ENCODE measurements at places on chromosomes 3 and 15. TPM values are rescaled to one million over a fixed set of nuclear protein-coding genes. Genes with fewer than 3 reads are reported as not detected.

Gene TMOD3
- total RNA-seq: 41.9 TPM

Gene SLC2A2
- total RNA-seq: not detected

GRCh38 chr3:86180696-86181095, 810.3 kb downstream of the VGLL3 start:
- no peak for DNase-seq

DNA sequence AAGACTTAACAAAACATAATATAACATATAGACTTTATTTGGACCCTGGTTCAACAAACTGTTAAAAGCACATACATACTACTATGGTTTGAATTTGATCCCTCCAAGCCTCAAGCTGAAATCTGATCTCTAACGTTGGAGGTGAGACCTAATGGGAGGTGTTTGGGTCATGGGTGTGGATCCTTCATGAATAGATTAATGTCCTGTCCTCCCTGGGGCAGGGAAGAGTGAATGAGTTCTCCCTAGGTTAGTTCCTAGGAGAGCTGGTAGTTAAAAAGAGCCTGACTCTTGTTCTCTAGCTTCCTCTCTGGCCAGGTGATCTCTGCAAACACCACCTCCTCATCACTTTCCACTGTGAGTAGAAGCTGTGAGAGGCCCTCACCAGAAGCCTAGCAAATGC, 36.4 kb downstream of the CLASP2 start:
- DNase-seq: no peak

- no peak for DNase-seq
These were observed 1399.7 kb upstream of the CADM2 start for GRCh38 chr3:83559082-83559481.

Gene SH3GL3
- 9.5 TPM for total RNA-seq

- DNase-seq: no peak
These were observed 37.3 kb downstream of the STARD5 start for GRCh38 chr15:81286621-81287121.

Gene FANCD2OS
- not detected for total RNA-seq

- DNase-seq: no peak
These were observed 10.0 kb upstream of the ATP2B2 start for GRCh38 chr3:10515396-10515795.

Gene TBC1D5
- total RNA-seq: 99.1 TPM

Gene FAM3D
- 1.8 TPM for total RNA-seq

DNA sequence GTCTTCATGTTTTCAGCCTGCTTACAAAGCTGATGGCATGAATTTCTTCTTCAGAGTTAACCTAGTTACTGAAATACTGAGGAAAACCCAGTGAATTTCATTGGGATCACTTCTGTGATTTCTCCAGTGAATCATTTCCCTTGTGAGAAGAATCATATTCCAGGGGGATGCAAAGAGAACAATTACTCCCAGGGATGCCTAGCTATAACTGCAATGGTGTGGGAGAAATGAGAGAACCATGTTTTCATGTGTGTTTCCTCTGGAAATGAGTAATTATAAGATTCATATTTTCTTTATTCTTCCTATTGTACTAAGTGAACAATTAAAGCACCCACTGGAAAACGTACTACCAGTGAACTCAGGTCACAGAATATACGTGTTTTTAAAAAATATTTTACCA, 485.4 kb downstream of the GRM7 start:
- no peak for DNase-seq

DNA sequence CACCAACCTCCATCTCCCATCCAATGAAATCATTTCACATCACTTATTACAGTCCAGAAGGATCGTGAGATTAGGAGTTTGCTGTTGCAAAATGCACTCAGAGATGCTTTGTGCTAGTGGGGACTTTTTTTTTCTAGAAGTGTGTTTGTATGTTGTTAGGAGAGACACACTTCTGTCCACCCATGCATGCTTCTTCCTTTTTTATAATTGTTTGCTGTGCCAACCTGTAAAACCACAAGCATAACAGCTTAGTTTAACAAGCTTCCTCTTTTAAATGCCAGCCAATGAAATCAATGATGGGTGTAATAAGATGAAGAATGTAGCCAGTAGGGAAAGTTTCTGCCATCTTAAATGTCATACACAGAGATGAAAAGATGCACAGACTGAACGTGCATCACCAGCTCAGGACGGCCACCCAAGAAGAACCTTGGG, 305.6 kb upstream of the STT3B start:
- DNase-seq: no peak

DNA sequence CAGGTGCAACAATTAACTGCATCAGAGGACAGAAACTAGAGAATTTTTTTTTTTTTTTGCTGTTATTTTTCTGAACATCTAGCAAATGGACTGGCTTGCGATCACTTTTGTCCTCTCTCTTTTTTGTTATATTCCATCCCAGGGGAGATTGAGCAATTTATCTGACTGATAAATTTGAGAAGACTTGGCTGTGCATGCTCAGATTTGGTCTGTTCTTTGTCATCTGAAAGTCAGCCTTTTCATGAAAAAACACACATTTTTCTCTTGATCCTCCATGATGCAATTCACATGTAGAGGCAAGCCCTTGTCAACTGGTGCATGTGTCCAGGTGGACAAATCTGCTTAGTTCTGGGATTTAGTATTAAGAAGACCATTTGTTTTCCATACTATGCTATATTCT, 309.3 kb downstream of the LRRC3B start:
- no peak for DNase-seq
